ENCODE measurements at places on chromosomes 5 and 9.

DNA sequence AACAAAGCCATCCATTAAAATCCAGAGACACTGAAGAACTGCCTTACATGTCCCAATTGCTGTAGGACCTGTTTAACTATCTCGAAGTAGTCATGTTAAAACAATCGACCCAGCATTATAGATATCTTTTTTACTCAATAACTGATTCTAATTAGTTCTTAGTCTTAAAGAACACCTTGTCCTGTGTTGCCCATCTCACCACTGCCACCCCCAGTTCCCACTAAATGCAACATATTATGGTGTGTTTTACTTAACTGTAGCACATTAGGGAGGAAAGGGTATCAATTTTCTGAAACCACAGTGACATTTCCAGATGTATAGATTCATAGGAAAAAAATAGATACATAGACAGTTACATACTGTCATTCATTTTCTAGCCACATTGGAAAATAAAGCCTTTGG lies 221.2 kb downstream of the MEF2C start:
- no peak for DNase-seq

- no peak for DNase-seq
Measured at GRCh38 chr5:130526708-130527107, 622.4 kb downstream of the CHSY3 start.

- DNase-seq = no peak
Measured at GRCh38 chr5:14665949-14666348, 1.4 kb downstream of the OTULIN start.

DNA sequence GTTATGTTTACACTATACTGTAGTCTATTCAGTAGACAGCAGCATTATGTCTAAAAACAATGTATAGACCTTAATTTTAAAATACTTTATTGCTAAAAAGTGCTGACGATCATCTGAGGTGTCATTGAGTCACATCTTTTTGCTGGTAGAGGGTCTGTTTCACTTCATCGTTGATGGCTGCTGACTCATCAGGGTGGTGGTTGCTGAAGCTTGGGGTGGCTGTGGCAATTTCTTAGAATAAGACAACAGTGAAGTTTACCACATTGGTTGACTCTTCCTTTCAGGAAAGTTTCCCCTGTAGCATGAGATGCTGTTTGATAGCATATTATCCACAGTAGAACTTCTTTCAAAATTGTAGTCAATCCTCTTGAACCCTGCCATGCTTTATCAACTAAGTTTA lies 150.3 kb downstream of the FBXL7 start:
- no peak for DNase-seq

DNA sequence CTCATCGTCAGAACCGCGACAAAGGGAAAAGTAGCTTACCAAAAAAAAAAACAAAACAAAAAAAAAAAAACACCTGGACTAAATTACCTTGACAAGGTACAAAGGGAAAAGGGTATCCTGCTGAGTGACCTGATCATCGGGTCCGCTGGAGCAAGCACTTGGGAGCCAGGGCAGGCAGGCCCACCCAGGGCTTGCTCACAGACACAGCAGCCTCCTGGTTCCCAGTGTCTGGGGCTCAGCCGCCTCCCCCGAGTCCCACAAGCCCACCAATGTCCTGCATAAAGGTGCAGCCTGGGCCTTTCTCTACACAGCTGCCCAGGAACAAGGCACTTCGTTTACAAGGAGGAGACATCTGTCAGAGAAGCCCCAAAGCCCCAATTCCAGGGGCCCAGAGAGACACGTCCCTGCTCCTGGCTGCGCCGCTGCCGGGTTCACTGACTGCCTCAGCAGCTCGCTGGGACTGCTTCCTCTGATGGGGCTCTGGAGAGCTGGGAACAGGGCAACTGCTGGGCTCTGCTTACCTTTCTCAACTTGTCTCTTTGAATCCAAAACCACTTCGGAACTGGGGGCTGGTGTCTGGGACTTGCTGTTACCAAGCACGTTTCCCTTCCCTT lies 63.4 kb downstream of the GOLM1 start:
- DNase-seq = no peak
